Stimulated activated CD4-positive, alpha-beta T cell treated with anti-CD3 and anti-CD28 coated beads, Interleukin-4, amount 100 ng/mL, for 48 hours (primary cell): ENCODE measurements at places on chromosomes 7 and 10.

DNA sequence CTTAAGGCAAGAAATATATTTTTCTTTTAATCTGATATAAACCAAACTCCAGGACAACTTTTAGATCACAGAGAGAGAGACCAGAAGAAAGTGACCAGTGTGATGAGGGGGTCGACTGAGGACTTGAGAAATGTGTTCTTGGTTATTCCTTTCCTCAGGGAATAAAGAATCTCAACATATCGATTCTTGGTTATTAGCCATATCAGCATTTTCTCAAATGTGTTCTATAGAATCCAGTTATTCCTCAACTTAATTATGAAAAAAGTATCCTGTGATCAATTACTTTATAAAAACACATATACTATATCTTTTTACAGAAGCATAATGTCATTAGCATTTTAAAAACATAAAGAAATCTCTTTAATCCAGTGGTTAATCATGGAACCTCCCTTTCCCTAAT lies 222.1 kb upstream of the FAM3C start:
- no peak for DNase-seq

- DNase-seq = peak; percentile 18
Measured at GRCh38 chr10:96043893-96044715, 721 bp downstream of the CCNJ start.

DNA sequence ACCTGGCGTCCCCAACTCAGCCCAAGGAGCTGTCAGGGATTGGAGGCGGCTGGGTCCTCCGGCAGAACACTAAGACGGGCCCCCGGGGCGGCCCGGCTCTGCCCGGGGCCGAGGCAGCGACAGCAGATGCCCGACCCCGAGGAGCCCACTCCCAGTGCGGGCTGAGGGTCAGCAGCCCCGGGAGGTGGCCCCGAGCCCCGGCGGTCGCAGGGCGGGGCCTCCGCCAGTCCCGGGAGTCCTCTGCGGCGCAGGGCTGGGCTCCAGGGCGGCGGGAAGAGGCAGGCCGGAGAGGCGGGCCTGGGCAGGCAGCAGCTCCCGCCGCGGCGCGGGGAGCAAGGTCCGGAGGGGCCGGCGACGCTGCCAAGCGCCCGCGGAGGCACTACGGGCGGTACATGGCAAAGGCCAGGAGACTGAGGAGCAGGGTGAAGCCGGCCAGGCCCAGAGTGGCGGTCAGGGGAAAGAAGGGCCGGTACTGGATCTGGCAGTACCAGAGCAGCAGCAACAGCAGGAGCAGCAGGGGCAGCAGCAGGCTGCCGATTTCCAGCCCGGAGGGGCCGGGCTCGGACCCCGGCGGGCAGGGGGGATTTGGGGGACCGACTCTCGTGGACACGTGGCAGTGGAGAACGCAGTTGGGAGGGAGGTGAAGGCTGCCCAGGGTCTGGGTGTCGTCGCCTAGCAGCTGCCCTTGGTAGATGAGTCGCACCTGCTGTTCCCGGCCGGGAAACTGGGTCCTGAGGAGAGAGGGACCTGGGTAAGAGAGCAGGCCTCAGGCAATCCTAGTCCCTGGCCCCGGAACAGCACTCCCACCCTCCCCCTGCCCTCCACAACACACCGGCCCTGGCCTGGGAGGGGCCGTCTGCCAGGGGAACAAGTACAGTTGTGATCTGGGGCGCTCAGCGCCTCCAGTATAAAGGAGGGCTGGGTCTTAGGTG lies 827 bp upstream of the FASTK start:
- no peak for DNase-seq

- no peak for DNase-seq
Measured at GRCh38 chr10:96565774-96566173, 21.0 kb downstream of the TM9SF3 start.

DNA sequence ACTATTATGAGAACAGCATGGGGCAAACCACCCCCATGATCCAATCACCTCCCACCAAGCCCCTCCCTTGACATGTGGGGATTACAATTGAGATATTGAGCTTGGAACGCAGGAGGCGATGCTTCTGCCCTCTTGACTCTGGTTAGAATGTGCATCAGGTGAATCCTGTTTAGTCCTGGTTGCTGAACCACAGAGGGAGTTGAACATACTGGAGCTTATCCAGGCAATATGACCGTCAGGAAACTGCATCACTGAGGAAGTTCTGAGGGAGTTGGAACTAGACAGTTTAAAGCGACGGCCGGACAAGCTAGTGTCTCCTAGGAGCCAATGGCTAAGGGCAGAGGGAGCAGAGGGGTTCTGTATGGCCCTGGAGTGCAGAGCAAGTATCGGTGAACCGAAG lies 31.8 kb upstream of the GARS1 start:
- DNase-seq = no peak
